Activated CD4-positive, alpha-beta T cell treated with anti-CD3 and anti-CD28 coated beads, Interleukin-2, amount 10 ng/mL, durations not matched to agents 24 days and 14 days (primary cell): ENCODE measurements at places on chromosomes 1 and 21. TPM values are rescaled to one million over a fixed set of nuclear protein-coding genes. Genes with fewer than 3 reads are reported as not detected.

GRCh38 chr1:9174243-9174642 lies 45.3 kb upstream of the GPR157 start:
- no peaks in the 10 kb centered on the region for H3K27me3 ChIP-seq
- H3K4me3 ChIP-seq: no peak overlapping the region
- no peak overlapping the region for H3K27ac ChIP-seq
- DNase-seq: no peak

DNA sequence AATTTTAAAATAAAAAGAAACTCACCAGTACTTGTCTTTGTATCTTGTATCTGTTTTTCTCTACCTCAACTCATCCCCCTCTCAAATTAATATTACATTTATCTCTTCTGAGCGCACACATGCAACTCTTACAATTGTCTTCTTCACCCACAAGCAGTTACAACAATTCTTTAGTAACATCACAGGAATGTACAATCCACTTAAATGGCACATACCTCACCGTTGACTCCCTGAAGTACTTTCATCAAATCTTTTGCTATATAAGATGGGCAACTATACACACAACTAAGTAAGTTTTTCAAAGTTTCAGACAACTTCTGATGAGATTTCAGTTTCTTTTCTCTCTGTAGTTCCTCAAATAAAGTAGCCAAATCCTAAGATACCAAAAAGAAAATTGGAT lies 28.3 kb downstream of the HEATR1 start:
- H3K4me3 ChIP-seq: no peak overlapping the region
- peaks cover 53% of the 10 kb centered on the region for H3K36me3 ChIP-seq
- no peak for DNase-seq
- H3K27me3 ChIP-seq: no peaks in the 10 kb centered on the region
- no peaks in the 10 kb centered on the region for H3K4me1 ChIP-seq
- H3K27ac ChIP-seq: no peak overlapping the region

- DNase-seq: no peak
- H3K36me3 ChIP-seq: peaks cover 32% of the 10 kb centered on the region
Observed at GRCh38 chr1:61680500-61680899, 44.4 kb downstream of the TM2D1 start.

DNA sequence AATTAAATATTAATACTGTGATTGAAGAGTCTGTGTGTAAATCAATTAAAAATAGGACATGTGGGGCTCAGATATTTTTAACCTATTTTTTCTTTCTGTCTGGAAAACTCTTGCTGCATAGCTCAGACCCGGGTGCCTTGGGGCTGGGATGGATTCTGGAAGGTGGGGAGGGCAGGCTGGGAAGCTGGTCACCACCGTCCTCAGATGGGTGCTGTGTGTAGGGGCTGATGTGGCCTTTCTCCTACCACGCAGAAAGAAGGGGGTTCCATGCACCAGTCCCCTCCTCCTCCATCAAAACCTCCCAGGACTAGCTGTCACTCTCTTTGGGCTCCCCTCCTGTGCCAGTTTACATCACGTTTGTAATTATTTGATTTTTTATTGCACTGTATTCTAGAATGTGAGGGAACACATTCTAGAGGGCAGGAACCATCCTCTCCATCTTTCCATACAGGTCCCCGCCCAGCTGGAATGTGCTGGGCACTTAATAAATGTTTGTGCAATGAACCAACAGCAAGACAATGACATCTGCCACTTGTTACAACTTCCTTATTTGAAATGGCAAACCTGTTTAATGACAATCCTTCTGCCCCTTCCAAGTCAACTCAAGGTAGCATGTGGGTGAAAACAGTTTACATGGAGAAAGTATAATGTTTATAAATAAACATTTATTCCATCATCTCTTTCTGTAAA lies 104.3 kb downstream of the EDEM3 start:
- H3K27me3 ChIP-seq: peaks cover 2% of the 10 kb centered on the region
- no peak for DNase-seq
- no peaks in the 10 kb centered on the region for H3K36me3 ChIP-seq
- H3K27ac ChIP-seq: no peak overlapping the region

Gene RIMS3
- 2.0 and 2.4 TPM in 2 replicates for total RNA-seq

Gene MYCL
- total RNA-seq: 0.42 and 0.57 TPM in 2 replicates

DNA sequence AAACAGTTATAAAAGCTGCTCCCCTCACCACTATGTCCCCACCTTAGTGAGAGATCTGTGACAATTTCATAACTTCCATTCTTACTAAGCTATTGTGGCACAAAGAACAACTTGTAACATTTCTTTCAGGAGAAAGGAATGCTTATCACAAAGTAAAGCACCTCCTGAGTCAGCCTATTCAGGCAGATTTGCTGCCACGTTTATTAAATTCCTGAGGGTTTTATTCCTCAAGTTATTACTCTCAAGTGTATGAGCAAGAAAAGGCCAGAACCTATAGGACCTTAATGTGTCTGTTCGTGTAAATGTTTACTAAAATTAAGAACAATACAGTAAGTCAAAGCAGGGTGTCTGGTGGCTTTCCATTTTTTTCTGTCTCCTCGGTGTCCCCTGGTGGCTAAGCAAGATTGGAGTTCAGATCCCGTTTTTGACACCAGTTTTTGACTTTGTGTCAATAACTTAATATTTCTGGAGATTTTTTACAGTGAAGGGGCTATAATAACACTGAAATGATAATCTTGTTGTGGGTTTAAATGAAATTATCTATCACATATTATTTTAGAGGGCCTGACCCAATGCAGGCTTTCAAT lies 1539.6 kb downstream of the BRINP3 start:
- no peak for DNase-seq
- no peak overlapping the region for H3K27ac ChIP-seq
- no peaks in the 10 kb centered on the region for H3K4me1 ChIP-seq
- H3K27me3 ChIP-seq: no peaks in the 10 kb centered on the region

Gene F11R
- total RNA-seq: 9.1 and 21.4 TPM in 2 replicates

Gene SMPDL3B
- 0.30 and 0.43 TPM in 2 replicates for total RNA-seq

GRCh38 chr1:11054181-11054580 lies 5.6 kb downstream of the SRM start:
- H3K36me3 ChIP-seq: peaks cover 30% of the 10 kb centered on the region
- H3K4me1 ChIP-seq: peaks cover 6% of the 10 kb centered on the region
- DNase-seq: no peak
- H3K27ac ChIP-seq: no peak overlapping the region
- H3K4me3 ChIP-seq: no peak overlapping the region

GRCh38 chr21:45864436-45864835 lies 117.1 kb upstream of the COL6A1 start:
- H3K4me3 ChIP-seq: no peak overlapping the region
- no peak overlapping the region for H3K27ac ChIP-seq
- no peaks in the 10 kb centered on the region for H3K27me3 ChIP-seq
- no peaks in the 10 kb centered on the region for H3K36me3 ChIP-seq
- no peak for DNase-seq
- no peaks in the 10 kb centered on the region for H3K4me1 ChIP-seq

DNA sequence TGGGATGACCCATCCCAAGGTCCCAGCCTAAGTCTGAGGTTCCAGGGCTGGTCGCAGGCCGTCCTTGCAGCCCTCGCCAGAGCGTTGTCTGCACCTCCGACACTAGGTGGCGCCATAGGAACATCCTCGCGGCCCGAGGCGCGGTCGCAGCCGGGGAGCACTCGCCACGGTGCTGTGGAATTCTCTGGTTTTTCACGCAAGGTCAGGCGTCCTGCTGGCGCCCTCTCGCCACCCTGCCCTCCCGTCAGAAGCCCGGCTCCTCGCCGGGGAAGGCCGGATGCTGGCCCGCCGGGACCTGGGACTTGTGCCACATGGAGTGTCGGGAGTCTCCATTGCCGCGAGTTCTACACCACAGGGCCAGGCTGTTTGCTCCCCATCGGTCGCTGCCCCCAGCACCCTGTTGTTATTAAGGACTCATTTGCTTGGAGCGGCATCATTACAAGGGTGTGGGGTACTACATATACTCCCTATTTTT lies 196.8 kb upstream of the LMO4 start:
- peaks cover 5% of the 10 kb centered on the region for H3K4me1 ChIP-seq
- H3K36me3 ChIP-seq: no peaks in the 10 kb centered on the region
- H3K4me3 ChIP-seq: peak overlapping the region; percentile 82
- peaks cover 46% of the 10 kb centered on the region for H3K27me3 ChIP-seq
- peak; percentile 92 for DNase-seq

DNA sequence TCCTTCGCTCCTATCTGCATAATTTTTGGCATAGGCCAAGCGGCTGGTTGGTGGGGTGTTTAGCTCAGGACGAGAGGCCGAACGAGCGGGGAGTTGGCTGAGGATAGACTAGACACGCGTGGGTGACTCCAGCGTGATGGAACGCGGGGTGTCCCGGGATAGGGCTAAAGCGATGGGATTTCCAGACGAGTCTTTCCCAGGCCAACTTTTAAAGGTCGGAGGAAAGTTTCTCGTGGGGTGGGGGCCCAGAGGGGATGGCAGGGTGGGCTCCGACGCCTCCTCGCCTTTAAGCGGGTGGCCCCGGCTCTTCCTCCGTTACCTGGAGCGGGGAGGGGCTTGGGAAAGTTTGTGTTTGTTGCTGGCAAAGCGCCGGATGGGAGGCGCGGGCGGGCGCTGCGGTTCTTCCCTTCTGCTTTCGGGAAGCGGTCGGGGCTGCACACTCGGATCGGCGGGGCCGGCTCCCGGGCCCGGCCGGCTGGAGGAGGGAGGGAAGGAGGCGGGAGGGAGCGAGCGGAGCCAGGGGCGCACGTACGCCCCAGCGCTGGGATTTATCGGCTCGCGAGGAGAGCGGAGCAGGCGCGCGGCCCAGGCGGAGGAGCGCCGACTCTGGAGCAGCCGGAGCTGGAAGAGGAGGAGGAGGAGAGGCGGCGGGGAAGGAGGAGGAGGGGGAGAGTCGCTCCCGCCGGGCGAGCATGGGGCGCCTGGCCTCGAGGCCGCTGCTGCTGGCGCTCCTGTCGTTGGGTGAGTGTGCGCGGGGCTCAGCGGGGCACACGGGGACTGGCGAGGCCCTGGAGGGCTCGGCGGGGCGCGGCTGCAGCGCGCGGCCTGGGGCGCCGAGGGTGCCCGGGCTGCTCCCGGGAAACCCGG lies at the start of gene PTGFRN:
PTGFRN (plus strand) TSS at position 405 of the 867 bp plus-strand sequence; CDS start at position 693, 288 bp downstream.
- DNase-seq: peak; percentile 71
- H3K27me3 ChIP-seq: peaks cover 6% of the 10 kb centered on the region
- H3K36me3 ChIP-seq: no peaks in the 10 kb centered on the region
- peak within 1 kb of the TSS; percentile 85 for H3K4me3 ChIP-seq
- H3K4me1 ChIP-seq: peaks cover 6% of the 10 kb centered on the region
